Stimulated activated naive CD8-positive, alpha-beta T cell treated with anti-CD3 and anti-CD28 coated beads, Interleukin-15, amount 100 ng/mL, for 72 hours (primary cell): ENCODE measurements at places on chromosomes 13 and 19.

- no peak for DNase-seq
These were observed 975.5 kb downstream of the OLFM4 start for GRCh38 chr13:54004026-54004699.

GRCh38 chr13:111484959-111485358 is 164.5 kb downstream of the TEX29 start:
- no peak for DNase-seq

- no peak for DNase-seq
These were observed 29.9 kb upstream of the IRS2 start for GRCh38 chr13:109816112-109816807.

- DNase-seq = no peak
These were observed 139.9 kb upstream of the PCDH9 start for GRCh38 chr13:67369895-67370660.

DNA sequence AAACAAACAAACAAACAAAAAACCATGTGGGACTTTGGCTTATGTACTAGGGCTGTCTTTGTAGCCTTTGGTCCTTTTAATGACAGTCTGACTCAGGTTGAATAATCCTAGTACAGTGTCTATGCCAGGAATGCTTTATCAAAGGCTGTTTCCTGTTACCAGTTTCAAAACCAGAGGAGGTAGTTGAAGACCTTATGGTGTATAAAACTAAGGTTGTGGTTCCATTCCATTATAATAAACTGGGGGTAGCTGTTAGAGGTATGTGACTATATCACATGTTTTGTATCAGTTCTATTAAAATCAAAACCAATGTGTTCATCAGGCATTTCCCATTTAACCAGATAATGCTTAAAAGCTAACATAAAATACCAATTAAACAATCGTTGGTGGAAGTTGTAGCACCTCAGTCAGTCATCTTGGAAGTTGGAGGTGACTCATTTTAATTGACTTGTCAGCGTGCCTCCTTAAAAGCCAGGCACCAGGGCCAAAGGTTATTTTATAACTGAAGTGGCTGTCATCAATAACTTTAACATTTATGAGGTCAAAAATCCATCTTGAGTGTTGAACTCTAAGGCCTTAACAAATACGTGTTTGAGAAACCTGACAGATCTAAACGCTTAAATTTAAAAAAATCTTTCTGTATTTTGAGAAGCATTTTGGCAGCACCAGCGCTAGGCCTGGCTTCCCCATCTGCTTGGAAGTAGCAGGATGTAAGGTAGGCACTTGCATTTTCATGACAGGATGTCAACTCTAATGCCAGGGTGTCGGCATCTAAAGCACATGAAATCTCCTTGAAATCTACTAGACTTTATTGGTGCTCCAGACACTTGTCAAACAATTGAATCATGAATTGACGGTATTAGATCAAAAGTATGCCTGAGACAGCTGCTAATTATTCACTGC is 162.5 kb downstream of the LMO7 start:
- peak; percentile 17 for DNase-seq

GRCh38 chr13:20230913-20231838 is 943 bp downstream of the GJB6 start:
- DNase-seq = peak; percentile 25

DNA sequence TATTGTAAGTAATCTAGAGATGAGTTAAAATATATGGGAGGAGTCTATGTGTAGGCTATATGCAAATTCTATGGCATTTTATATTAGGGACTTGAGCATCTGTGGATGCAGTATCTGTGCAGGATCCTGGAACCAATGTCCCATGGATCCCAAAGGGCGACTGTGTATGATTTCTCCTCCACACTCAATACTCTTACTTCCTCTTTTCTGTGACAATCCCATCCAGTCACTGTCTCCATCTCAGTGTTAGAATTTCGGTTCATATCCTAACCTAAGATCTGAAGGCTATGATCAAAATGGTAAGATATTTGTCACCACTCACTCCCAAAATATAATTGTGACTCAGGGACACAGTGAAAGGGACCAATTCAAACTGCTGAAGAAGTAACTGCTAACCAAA is 15.1 kb upstream of the ZNF599 start:
- DNase-seq = no peak

GRCh38 chr13:35496006-35496405 is 19.5 kb upstream of the MAB21L1 start:
- no peak for DNase-seq

DNA sequence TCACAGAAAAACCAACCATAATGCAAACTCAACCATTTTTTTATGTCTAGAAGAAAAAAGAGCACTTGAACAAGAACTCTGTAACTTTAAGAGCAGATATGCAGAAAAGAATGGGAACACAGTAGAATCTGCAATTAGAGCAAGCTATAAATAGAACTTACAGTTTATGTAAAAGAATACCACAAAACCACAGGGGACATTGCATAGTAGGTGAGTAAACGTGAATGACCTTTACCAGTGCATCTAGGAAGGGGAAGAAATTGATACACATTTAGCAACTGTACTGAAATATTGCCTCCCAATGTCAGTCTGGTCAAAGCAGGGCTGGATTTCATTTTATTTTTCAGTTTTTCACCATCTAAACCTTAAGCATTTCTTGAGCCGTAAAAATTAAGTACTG is 242.2 kb upstream of the EDNRB start:
- no peak for DNase-seq

DNA sequence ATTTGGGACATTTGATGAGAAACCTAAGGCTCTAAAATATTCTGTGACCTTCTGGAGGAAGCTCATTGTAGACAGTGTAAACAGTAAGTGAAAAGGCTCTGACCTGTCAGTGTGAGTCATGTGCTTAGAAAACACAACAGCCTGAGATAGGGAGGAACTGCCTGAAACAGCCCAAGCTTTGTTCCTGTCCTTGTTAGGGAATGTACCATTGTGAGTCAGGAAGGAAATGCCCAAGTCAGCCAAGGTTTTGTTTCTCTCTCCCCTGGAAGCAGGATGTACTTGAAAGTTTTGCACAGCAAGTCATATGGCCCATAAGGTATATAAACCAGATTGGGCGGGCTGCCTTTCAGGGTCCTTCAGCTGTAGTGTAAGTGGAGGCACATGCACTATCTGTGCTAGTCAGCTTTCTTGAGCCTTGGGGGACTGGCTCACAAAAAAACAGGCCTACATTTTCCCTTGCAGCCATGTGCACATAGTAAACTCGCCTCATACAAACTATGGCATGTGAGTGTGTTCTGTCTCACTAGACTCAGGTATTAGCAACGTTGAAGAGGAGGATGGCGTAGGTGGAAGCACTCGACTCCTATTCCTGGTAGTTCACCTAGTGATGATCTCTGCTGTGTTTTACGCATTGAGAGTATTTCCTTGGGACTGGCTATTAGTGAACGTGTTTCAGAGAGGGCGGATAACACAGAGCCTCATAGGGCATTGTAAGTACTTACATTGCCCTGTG is 141.2 kb upstream of the KLHL1 start:
- no peak for DNase-seq

- no peak for DNase-seq
These were observed 716 bp downstream of the ZNF573 start for GRCh38 chr19:37778613-37779126.
